Nucleus accumbens (tissue), 56 donors: ENCODE measurements at places on chromosomes 11 and 22.

DNA sequence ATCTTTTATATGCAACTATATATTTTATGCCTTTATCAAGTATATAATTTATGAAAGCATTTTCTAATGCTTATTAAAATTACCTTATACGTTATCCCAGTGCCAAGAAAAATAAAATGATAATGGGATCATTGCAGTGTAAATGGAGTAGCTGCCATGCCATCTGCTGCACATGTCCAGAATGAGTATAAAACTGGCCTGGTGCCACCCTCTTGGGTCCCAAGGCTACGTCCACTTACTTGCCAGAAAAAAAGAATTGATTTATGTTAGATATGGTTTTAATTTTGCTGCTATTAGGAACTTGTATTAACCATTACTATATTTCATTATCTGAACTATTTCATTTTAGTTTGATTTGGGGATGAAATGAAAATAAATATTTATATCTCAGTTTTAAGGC is 1127.1 kb upstream of the CNTN5 start:
- DNase-seq = no peak

DNA sequence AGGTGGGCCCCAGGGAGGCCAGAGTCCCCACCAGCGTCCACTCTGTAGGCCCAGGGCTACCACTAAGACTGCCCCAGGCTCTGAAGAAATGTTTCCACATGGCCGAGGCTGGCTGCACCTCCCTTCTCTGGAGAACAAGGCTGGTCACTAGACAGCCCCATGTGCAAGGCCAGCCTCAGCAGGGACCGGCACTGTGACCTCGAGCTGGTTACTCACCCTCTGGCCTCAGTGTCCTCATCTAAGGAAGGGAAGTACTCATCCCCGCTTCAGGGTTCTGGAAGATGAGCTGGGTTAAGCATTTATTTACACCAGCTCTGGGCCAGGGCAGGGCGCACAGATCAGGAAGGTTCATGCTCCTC is 9.7 kb downstream of the PMM1 start:
- no peak for DNase-seq

DNA sequence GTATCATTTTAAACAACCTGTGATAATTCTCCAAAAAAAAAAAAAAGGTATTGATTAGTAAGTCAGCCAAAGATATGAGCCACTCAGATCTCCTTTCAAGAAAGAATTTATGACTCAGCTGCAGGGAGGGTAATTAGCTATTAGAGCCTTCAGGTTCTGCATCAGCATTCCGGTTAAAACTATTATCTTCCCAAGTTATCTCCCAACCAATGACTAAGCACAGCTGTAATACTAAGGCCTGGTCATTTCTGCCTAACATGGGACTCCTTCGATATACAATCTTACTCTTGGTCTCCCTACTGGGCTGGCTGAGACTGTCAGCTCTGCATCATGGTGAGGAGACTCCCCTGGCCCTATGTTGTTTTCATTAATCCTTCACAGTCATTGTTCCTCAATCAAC is 60.4 kb downstream of the SBF2 start:
- DNase-seq = no peak

DNA sequence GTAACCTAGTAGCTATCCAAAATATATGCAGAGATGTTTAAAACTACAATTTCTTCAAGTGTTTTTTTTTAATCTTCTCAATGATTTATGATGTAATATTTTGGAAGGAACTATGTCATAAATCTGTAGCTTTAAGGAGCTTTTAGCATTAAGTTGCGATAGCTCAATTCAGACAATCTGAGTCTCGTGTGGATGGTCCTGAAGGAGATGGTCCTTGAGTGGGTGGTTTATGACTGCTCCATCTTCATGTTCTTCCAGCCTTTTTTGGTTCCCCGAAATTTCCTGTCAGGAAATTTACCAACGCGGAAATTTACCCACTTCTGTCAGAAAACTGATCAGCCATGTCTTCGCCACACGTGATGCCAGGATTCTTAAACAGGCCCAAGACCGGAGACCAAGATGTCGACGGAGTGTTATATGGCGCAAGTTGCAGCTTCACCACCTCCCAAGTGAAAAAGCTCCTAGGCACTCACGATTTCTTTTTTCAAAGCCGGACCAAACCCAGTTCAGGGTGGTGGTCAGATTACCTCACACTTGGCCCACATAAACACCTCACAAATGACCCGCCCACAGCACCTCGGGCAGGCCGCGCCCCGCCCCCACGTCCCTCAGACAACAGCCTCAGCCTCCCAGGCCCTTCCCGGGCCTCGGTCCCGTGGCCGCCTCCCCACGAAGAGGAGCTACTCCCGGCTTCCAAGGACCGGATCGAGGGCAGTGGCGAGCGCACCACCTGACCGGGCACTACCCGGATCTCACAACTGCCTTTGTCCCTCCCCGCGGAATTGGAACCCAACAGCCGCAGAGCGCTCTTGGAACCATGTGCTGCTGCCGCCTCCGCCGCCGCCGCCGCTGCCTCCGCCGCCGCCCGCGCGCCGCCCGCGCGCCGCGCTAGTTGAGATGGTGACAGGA is at the start of gene MORC2:
TSS of gene MORC2 (minus strand) at position 760 of the 909 bp plus-strand sequence. CDS start 885 bp downstream, outside the sequence.
- no peak for DNase-seq

DNA sequence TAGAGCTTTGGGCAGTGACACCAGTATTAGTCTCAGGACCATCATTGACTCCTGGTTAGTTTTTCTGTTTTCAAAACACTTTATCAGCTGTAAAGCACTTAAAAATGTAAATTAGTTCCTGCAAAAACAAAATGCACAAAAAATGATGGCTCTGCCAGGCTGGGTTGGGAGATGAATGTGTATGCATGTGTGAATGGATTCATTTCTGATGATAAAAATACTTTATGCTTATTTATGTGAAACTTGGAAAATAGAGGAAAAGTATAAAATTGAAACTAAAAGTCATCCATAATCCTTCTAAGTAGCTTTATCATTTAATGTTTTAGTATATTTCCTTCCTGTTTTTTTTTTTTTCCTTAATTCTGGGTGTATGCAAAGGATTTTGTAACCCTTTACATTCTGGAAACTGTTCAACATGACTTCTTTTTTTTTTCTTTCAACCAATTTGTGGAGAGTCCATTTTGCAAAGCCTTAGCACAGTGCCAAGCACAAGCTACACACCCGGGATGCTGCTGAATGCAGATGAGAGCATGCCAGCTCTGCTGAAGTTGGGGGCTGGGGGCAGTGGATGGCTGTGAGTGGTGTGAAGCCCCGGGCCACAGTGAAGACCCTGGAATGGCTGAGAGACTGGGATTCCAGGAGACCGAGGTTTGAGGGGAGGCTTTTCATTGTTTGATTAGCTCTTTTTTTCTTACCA is 37.6 kb downstream of the PTPRJ start:
- no peak for DNase-seq

GRCh38 chr11:22346282-22346681 is 8.1 kb downstream of the SLC17A6 start:
- DNase-seq = no peak

- peak; percentile 19 for DNase-seq
Measured at GRCh38 chr22:45101515-45102227, 62.1 kb upstream of the NUP50 start.

- DNase-seq = no peak
Measured at GRCh38 chr11:1717745-1718144, 20.8 kb downstream of the KRTAP5-6 start.

GRCh38 chr11:60589611-60590010 is 74.4 kb downstream of the MS4A13 start:
- DNase-seq = no peak

DNA sequence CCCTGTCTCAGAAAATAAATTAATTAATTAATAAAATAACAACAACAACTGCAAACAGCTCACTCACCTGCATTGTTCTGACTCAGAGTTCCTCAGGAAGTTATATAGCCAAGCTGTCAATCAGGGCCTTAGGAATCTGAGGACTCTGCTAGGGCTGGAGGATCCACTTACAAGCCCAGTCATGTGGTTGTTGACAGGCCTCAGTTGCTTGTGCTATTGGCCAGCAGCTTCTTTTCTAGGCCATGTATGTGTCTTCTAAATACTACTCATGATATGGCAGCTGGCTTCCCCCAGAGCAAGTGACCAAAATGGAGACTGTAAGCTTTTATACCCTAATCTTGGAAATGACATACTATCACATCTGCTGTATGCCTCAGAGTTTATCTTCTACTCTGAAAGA is 20.8 kb upstream of the ATP5MG start:
- no peak for DNase-seq

GRCh38 chr11:128933481-128934178 is 9.0 kb downstream of the TP53AIP1 start:
- no peak for DNase-seq

GRCh38 chr11:113593698-113594308 is 112.3 kb downstream of the TMPRSS5 start:
- DNase-seq = no peak

DNA sequence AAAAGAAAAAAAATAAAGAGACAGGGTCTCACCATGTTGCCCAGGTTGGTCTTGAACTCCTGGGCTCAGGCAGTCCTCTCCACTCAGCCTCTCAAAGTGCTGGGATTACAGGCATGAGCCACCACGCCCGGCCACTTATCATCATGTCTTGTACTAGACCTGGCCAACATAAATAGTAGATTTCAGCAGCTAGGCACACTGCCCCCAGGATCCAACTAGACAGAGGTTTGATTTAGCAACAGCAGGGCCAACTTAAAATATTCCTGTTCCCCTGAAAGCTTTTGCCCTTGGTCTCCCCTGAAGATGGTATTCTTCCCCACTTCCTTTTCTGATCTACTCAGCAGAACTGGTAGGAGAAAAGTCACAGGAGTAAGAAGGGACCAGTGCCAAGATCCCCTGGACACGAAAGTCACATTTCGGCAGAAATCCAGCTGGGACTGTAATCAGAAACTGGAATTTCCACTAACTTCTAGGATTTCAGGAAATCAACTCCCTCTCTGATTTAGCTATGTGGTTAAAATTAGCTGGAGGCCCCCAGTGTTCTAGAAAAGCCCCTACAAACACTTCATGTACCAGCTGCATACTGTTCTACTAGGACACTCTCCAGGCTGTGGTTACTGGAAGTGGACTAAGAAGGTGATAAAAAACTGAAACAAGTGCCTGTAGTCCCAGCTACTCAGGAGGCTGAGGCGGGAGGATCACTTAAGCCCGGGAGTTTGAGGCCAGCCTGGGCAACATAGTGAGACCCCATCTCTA is 8.9 kb upstream of the PPP2R1B start:
- no peak for DNase-seq

DNA sequence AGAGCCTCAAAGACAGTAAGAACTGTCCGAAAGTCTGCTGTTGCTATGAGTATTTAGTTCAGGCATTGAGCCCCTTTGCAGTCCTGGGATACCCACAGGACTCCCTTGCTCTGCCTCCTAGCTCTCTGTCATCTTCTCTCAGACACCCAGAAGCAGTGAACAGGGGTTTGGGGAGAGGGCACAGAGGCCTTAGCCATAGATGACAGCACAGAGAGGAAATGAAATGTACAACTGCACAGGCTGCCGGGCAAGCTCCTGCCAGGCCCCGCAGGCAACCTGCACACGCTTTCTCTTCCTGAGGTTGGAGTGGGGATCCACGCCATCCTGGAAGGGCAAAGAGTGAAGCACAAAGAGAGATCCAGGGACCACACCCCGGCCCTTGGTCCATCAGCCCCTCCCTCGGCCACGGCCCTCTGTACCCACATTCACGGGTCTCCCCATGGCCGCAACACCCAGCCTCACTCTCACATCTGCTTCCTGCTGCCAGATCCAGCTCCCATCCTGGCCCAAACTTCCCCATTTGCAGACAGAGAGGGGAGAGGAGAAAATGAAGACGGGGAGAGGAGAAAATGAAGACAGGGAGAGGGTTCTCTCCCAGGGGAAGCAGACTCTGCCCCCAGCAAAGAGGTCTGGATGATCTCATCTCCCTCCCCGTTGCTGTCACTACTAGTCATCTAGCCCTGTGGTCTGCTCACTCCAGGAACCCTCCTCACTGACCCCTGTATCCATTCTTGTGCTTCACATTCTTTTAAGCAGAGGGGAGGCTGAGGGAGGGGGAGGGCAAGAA is 40.7 kb downstream of the CD6 start:
- no peak for DNase-seq

GRCh38 chr11:100684101-100685065 is 2.7 kb upstream of the ARHGAP42 start:
- no peak for DNase-seq

GRCh38 chr11:75523189-75523588 is 2.6 kb downstream of the GDPD5 start:
- no peak for DNase-seq

DNA sequence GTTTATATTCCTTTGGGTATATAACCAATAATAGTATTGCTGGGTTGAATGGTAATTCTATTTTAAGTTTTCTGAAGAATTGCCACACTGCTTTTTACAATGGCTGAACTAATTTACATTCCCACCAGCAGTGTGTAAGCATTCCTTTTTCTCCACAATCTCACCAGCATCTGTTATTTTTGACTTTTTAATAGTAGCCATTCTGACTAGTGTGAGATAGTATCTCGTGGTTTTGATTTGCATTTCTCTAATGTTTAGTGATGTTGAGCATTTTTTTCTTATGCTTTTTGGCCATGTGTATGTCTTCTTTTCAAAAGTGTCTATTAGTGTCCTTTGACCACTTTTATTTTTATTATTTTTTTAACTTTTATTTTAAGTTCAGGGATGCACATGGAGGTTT is 275.3 kb downstream of the METTL15 start:
- no peak for DNase-seq

DNA sequence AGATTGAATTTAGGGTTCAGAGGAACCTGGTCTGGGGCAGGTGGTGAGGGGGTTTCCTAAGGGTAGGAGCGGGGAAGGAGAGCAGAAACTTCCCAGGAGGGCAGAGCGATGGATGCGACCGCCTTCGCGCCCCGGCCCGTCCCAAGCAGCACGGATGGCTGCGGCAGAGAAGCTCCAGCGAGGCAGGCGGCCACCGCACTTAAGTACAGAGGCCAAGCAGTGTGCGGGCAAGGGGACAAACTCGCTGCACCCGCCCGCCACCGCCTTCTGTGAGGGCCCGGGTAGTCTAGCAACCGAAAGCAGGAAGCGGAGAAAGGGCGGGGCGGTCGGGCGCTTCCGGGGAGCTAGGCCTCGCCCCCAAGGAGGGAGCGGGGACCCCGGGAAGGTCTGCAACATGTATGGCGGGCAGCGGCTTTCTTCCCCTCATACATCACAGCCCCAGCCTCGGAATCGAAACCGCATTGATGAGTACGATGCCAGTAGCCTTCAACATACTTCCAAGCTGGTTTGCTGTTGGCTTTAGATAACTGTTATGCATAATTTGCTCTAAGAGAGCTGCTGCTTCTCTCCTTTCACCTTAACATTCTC is at the start of gene AGBL2:
TSS of gene AGBL2 (minus strand) at position 288 of the 588 bp plus-strand sequence. CDS start 719 bp downstream, outside the sequence.
- DNase-seq = peak; percentile 15
